ENCODE measurements at places on chromosomes 7 and 10.

GRCh38 chr10:12180221-12180974 lies 15.3 kb downstream of the NUDT5 start:
- DNase-seq = no peak

- DNase-seq = no peak
Observed at GRCh38 chr10:47458466-47459154, 25.3 kb downstream of the ANXA8 start.

GRCh38 chr7:4659551-4660286 lies 22.4 kb upstream of the FOXK1 start:
- no peak for DNase-seq

- peak; percentile 20 for DNase-seq
Observed at GRCh38 chr10:88810196-88810961, 7.8 kb downstream of the LIPM start.

GRCh38 chr7:25940086-25940906 lies 211.7 kb upstream of the NFE2L3 start:
- DNase-seq = no peak

DNA sequence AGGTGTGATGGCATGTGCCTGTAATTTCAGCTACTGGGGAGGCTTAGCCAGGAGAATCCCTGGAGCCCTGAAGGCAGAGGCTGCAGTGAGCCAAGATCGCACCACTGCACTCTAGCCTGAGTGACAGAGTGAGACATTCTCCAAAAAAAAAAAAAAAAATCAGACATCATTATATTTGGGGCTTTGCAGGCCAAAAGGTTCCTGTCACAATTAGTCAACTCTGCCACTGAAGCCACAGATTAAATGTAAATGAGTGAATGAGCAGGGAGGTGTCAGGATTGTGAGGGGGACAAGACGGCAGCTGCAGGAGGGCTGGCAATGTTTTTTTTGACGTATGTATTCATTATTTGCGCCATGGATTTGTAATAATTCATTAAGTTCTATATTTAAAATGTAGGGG lies 3.3 kb downstream of the ZNF33B start:
- DNase-seq = no peak

- no peak for DNase-seq
Observed at GRCh38 chr10:14254368-14254767, 76.4 kb downstream of the FRMD4A start.

GRCh38 chr7:122305475-122306319 lies 1.1 kb upstream of the FEZF1 start:
- no peak for DNase-seq

DNA sequence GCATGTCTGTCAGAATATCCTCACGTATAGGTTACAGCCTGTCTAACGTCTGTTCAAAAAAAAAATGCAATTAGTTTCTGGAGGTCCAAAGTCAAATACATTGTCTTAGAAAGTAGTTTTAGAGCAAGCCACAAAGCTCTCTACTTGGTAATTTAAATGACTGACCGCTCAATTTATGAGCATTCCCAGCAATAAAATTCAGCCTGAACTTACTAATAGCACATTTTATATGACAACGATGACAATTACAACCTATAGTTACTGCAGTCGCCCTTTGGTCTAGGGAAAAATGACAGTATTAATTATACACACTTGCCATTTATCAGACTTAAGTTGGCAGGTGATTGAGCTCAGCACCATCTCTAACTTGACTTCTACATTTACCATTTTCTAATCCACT lies 425.8 kb upstream of the STEAP1 start:
- DNase-seq = no peak

- DNase-seq = no peak
Observed at GRCh38 chr7:106915873-106916272, 50.8 kb downstream of the PIK3CG start.

DNA sequence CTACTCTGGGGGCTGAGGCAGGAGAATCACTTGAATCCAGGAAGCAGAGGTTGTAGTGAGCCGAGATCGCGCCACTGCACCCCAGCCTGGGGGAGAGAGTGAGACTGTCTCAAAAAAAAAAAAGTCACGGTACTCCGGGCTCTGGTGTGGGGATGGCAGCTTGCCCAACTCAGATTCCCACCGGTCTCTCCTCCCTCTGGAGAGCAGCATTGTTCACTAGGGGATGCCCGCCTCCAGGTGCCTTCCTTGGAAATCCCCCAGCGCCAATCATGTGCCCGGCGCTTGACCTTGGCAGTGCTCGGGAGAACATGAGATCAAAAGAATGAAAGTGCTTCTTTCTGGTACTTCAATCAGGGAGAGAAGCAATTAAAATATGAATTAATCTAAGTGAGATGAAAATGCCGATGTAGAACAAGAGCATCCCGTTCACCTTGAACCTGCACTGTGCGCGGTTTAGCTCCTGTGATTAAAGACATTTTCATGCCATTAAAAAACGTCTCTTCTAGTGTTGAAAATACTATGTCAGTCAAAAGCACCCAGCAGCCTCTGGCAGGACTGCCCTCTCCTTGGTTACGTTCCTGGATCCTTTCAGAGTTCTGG lies 1127.3 kb upstream of the AUTS2 start:
- DNase-seq = no peak
